ENCODE measurements at places on chromosomes 7 and 10.
A peak's percentile ranks its signal among the peaks of the same experiment; 100 is the strongest.

DNA sequence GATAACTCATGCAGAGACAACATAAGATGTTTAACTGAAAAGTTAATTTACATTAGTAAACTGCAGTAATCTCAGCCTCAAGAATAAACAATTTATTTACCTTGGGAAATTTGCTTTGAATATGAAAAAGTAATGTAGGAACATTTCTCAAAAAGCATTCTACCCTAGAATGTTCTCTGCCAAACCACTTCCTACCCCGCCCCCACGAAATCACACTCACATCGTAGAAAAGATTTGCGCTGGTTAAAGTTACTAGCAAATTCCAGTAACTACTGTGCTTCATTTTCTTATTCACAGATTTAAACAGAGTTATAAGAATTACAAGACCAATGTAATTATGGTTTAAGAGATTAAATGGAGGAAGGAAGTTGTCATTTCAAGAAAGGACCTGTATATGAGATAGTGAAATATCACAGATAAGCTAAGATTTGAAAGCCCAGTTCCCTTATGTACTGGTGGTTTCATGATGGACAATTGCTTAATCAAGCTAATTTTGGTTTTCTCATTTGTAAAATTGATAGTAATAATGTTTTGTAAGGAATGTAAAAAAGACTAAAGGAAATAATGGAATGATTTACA is 175.4 kb downstream of the GNAI1 start:
- no peak for DNase-seq

DNA sequence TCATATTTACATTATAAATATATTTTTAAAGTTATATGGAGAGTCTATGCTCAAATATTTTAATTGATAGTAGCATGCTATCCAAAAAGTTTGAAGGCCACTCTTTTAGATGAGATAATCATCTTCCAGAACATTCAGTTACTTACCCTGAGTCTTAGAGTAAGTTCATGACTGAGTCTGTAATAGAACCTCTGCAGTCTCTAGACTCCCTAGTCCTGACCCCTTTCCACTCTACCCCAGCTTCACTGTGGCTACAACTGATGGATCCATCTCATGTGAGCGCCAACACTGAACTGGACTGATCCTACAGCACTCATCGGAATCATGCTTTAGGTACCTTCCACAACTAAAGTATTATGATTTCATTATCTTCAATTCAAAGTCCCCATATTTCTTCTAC is 10.1 kb downstream of the HACD1 start:
- no peak for DNase-seq

- DNase-seq: peak; percentile 20
These were observed 244.0 kb upstream of the CXCL12 start for GRCh38 chr10:44628921-44629320.

GRCh38 chr10:125828311-125828710 is 5.0 kb downstream of the BCCIP start:
- DNase-seq: no peak

DNA sequence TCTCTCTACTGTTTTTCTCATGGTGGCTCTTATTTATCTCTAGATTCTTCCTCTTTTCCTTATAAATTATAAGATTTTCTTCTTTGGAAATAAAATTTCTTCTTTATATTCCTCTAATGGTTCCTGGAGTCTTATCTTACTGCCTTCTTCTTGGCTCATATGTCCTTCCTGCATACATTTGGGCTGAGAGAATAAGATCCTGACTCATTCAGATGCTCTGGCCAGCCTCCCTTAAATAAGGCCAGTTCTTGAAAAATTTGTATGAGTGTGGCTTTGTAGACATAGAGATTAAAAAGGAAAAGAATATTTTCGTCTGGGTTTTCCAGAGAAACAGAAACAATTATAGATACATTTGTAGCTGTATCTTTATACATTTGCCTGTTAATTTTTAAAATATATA is 411.3 kb downstream of the KIF20B start:
- DNase-seq: no peak

DNA sequence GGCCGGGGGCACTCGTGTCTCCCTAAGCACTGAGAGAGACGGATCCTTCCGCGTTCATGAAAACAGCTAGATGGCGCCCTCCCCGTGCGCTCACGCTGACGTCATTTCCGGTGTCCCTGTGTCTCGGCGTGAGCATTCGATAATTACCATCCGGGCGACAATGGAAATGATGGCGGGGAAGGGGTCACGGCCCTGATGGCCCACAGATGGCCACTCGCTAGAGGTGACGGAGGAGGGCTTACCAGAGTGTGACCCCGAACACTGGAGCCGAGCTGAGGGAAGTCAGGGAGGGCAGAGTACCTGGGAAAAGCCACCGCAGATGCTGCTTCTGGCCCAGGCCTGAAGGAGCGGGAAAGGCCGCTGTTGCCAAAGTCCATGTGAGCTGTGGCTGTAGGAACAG is 222.9 kb downstream of the TCERG1L start:
- no peak for DNase-seq

GRCh38 chr7:80330434-80330833 is 181.4 kb downstream of the GNAT3 start:
- DNase-seq: no peak

- peak; percentile 30 for DNase-seq
These were observed 1.1 kb downstream of the PSMA2 start for GRCh38 chr7:42930889-42931288.

GRCh38 chr7:44539669-44540506 is 1.2 kb downstream of the NPC1L1 start:
- DNase-seq: no peak

- DNase-seq: no peak
These were observed 878.9 kb downstream of the TYW1 start for GRCh38 chr7:67875558-67875957.

DNA sequence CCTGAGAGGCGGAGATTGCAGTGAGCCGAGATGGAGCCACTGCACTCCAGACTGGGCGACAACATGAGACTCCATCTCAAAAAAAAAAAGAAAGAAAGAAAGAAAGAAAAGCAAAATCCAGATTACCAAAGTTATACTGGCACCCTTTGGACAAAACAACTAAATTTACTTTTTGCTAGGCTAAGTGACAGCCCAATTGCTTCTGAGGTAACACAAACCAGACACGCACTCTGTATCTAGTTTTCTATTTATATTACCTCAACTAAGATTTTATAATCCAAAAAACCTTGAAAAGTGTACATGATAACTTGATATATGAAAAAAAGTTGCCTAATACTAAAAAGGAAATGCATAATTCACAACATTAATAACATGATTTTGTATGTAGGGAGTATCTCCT is 12.9 kb downstream of the UBE2H start:
- no peak for DNase-seq

DNA sequence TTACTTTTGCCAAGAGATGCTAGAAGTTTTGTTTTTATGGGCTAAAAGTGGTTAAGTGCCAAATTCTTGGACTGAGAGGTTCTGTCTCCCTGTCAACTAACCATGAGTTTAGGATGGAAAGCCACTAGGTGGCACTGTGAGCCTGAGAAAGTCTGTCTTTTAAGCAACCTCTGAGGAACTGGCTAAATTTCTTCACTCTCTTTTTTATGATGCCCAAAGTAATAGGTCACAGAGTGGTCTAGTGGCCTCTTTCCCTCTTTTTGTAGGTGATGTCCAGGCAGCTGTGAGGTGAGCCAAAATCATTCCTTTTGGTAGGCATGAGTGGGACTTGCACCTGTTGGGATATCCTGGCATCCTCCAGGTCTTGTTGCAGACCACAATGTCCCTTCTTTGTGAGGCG is 56.8 kb downstream of the SND1 start:
- DNase-seq: peak; percentile 77

- no peak for DNase-seq
These were observed 8.8 kb upstream of the ZNF503 start for GRCh38 chr10:75410132-75411005.

- DNase-seq: peak; percentile 65
These were observed 180.7 kb upstream of the KLF14 start for GRCh38 chr7:130914554-130915294.

DNA sequence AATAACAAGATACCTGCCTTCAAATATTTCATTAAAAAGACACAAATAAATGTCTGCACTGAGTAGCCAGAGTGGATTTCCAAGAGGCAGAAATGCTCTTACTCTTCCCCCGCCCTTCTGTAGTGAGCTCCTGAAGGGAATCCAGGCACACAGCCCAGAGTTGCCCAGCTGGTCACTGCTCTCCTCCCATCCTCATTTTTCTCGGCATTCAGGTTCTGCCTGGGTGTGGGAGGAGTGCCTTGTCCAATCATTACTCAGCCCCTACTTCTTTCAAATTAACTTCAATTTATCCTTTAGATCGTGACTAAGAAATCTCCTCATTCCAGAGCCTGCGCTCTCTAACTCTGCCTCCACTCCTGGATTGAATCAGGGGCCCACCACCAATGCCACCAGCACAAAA is 12.2 kb downstream of the CCDC6 start:
- no peak for DNase-seq

- peak; percentile 80 for DNase-seq
These were observed 7.8 kb downstream of the HPS6 start for GRCh38 chr10:102072673-102073527.

- DNase-seq: no peak
These were observed 305.5 kb downstream of the GPR37 start for GRCh38 chr7:124460056-124460450.

DNA sequence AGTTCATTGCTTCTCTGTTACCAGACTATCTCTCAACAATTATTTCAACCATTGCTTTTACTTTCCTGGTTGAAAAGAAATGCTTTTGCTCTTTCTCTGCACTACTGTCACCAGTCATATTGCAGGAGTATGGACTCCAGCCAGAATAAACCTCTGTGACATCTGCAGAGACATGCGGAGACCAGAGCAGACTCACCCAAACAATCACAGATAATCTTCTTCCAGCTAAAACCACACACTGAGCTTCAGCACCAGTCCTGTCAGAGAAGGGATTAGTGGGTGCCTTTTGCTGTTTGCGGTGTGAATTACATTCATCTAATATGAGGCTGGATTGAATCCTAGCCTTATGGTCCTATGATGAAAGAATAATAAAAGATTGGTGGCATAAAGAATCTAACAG is 258.6 kb downstream of the CNTNAP2 start:
- no peak for DNase-seq

All from RKO (cell line).